Activated naive CD4-positive, alpha-beta T cell (primary cell): ENCODE measurements at places on chromosomes 7 and 10.

- DNase-seq = no peak
These were observed 71.3 kb downstream of the CREB3L2 start for GRCh38 chr7:137930581-137930980.

DNA sequence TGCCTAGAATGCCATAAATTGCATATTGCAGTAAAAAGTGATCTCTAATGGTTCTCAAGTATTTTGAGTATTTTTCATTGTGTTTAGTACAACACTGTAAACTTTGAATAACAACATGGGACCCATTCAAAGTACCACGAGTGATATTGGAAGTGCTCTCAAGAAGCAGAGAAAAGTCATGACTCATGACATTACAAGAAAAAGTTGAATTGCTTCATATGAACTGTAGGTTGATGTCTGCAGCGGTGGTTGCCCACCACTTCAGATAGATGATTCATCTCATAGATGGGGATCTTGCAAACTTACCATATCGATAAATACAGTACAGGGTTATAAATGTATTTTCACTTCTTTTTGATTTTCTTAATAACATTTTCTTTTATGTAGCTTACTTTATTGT, 33.9 kb downstream of the ENTPD1 start:
- DNase-seq = no peak

- DNase-seq = no peak
These were observed 42.7 kb downstream of the GBF1 start for GRCh38 chr10:102287991-102288390.

DNA sequence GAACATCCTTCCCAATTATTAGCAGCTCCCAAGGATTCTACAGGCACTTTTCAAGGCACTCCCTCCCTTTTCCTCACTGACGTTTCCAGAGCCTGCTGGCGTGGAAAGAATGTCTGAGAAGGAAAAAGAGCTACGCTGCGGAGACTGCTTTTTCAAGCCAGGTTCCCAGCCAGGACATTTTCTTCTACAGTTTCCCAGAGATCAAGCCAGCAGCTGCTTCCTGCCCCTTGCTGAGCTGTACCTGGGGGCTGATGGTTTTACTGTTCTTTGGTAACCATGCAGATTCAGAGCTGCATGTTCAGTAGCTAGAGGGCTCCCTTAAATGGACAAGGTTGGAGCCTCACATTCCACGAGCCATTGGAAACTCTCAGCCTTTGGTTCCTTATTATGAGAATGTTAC, 133.4 kb downstream of the EVX1 start:
- no peak for DNase-seq

- no peak for DNase-seq
These were observed 52.0 kb downstream of the CSGALNACT2 start for GRCh38 chr10:43190289-43190688.

GRCh38 chr10:43128331-43128730, 9.9 kb upstream of the CSGALNACT2 start:
- no peak for DNase-seq

- no peak for DNase-seq
These were observed 106.1 kb downstream of the PRKCQ start for GRCh38 chr10:6473901-6474370.

DNA sequence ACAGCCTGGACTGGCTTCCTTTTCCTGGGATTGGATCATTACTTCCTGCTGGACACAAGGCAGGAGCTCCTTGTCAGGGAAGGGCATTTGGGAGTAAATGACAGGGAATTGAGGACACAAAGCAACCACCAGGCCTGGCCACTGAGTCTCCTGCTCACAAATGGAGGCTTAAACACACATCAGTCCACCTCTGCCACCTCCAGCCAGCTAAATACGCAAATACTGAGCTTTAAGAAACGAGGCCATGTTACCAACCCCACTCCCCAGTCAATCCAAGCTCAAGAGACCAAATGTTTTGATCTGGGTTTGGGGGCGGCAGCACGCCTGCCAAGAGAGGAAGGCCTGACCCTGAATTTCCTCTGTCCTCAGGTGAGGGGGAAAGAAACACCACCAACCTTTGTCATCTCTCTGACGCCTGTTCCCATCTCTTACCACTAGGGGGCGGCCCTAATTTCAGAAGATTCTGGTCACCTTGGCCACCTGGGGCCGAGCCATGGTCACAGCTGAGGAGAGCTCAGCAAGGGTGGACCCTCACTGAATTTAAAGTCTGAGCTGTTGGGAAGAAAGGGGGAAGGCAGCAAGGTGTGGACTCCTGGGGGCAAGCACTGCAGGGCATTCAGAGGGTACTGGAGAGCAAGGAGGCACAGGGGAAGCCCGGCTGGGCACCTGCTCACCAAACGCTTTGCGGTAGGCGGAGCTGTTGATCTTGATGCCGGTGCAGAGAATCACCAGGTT, 16.5 kb downstream of the AIFM2 start:
- DNase-seq = peak; percentile 20

DNA sequence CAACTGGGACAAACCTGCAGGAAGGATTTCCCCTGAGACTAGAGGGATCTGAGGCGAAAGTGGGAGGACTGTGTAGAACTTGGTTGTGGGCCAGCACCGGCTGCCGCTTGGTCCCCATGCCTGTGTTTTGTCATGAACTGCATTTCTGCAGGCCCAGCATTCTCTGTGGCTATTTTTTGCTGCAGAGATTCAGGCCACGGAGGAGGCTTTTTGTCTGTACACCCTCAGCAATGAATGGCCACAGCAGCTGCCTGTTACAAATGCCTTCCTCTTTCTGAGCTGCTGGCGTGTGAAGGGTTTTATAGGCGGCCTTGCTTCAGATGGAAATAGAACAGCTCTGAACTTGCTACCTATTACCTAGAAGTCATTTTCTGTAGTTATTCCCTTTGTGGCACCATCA, 164.4 kb downstream of the SH2D4B start:
- DNase-seq = no peak

- DNase-seq = no peak
These were observed 51.2 kb upstream of the ABI1 start for GRCh38 chr10:26911811-26912461.

- no peak for DNase-seq
These were observed 20.2 kb downstream of the CALML3 start for GRCh38 chr10:5545011-5545410.
